Stimulated activated CD8-positive, alpha-beta memory T cell treated with anti-CD3 and anti-CD28 coated beads, Interleukin-7, amount 100 ng/mL, for 1 hour (primary cell): ENCODE measurements at places on chromosomes 5 and 9.

DNA sequence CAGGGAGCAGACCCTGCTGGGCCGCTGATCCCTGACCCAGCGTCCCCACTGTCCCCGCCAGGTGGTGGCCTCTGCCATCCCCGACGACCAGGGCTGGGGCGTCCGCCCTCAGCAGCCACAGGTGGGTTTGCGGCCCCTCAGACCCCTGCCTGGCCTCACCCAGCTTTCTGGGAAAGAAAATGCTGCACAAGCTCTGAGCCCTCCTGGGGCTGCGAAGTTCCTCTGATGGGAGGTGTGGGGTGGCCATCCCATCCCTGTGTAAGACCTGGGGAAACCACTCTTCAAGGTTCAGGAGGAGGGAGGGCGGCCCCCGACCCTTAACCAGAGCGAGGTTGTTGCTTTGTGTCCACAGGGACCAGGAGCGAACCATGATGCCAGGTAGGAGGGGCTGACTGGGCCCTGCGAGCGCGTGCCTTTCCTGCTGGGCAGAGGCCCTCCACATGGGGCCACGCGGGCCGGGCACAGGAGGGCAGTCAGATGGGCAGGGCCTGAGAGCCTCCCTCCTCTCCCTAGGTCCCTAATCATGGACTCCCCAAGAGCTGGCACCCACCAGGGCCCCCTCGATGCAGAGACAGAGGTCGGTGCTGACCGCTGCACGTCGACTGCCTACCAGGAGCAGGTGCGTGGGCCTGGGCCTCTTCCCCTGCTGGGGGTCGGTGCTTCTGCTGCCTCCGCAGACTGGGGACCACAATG is 7.7 kb downstream of the NOXA1 start:
- DNase-seq, result no peak

- DNase-seq, result no peak
Measured at GRCh38 chr9:127181595-127182190, 59.3 kb upstream of the ANGPTL2 start.

- DNase-seq, result no peak
Measured at GRCh38 chr9:137807721-137808703, 69.6 kb upstream of the CACNA1B start.

DNA sequence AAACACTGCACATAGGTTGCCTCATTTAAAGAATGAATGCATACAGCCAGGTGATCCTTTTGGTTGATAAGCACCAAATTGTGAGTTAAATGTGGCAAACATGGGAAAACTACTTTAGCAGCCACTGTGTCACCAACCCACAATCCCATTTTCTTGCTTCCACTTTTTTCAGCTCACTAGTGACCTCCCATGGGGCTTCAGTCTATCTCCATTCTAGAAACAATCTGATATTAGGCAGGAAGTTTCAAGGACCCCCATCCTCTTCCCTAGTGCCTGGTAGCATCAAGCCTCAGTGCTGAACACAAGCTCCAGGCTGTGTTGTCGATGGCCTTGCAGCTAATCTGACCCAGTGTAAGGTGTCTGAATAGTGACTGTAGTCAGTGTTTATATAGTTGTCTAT is 66.2 kb downstream of the PLPPR1 start:
- no peak for DNase-seq

DNA sequence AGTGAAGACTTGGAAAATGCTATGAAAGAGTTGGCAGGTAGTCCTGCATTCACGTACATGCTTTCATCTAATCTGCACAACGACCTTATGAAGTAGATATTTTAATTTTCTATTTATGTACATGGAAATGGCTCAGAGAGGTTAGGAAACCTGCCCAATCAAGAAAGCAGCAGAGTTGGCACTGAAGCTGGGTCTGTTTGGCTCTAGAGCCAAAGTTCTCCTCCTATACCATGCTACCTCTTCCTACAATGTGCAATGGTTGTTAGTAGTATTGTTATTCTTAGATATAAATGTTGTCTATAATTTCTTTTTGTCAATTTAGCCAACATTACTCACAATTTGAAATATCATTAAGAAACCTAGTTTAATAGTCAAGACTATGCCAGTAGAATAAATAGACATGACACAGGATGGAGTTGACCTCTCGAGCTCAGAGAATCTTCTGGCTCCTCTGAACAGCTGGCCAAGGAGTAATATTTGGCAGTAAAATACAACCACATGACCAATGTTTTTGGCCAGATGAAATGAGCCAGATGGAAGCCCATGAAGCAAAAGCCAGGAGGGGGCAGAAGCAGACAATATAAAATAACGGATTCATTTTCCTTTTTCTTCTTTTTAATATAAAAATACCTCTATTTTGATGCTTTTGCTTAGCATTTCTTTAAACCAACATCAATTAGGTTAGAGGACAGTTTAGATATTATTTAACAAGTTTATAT is 542.3 kb downstream of the PDE4D start:
- no peak for DNase-seq

DNA sequence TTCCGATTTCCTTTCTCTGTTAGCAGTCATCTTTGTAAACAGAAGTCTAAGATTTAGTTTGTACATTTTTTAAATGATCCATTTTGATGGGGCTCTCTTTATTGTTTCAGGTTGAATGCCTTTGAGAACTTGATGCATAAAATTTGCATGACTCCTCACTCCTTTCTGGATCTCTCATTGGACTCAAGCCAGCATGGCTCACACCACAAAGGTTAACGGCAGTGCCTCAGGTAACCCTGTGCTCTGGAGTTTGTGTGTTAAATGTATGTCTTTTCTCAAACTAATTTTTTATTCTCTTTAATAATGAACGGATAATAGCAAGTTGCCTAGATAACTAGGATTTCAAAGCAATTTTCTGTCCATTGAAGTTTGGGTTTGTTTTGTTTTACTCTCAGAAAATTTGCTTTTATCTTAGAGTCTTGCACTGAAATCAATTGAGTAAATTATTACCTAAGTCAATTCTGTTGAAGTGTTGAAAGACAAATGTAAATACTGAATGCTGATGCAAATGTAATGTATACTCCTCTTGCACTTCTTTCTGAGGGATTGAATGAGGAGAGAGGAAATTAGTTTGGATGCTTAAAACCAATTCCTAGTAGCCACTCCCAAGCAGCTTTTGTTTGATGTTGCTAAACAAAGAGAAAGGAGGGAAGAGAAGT is 164.6 kb upstream of the DMRT1 start:
- DNase-seq, result no peak

- no peak for DNase-seq
Measured at GRCh38 chr5:158737536-158738027, 362.1 kb downstream of the EBF1 start.

- DNase-seq, result no peak
Measured at GRCh38 chr9:107963246-107963645, 473.7 kb upstream of the KLF4 start.

GRCh38 chr9:72875221-72875620 is 77.6 kb downstream of the ALDH1A1 start:
- no peak for DNase-seq

DNA sequence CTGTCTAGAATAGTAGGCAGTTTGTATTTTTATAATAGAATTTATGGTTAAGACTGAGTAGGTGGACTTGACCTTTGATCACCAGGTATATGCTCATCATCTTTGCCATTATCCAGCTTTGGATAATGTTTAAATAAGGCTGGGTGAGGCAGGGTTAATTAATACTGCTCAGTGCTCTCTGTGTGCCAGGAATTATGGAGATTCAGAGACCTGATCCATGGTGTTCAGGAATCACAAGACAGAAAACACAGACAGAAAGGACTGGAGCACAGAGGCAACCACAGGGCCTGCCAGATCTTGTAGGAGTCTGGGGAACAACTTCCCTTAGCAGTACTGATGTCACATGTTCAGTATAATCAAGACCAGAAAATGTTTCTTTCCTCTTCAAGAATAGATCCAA is 186.3 kb upstream of the ADCY2 start:
- no peak for DNase-seq
